ENCODE measurements at places on chromosomes 16 and 17.

DNA sequence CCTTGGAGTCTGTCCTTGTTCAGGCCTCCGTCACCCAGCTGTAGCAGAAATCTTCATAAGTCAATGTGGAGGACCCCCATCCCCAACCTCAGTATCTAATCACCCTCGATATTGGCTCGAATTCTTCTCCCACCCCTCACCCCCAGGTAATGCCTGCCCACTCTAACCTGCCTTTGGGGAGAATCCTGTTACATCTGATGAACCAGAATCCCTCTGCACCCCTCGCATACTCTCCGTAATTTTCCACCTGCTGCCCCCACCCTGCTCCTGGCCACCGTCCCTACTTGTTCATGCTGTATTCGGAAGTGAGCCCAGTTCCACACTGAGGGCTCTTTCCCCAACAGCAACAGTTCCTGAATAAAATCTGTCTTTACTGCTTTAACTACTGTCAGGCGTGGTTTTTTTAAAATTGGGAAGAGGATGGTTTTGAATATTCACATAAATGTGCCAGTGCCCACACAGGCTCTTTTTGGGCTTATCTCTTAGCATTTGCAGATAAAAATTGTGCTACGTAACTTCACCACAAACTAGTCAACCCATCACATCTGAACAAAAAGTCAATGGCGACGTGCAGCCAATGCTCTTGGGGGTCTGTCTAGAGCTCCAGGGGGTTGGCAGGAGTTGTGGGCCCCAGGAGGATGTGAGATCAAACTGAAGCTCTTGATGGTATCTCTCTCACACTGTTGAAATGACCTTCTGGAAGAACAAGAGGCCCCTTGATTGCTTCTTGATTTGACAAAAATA, 73.7 kb downstream of the NETO2 start:
- no peak for DNase-seq

DNA sequence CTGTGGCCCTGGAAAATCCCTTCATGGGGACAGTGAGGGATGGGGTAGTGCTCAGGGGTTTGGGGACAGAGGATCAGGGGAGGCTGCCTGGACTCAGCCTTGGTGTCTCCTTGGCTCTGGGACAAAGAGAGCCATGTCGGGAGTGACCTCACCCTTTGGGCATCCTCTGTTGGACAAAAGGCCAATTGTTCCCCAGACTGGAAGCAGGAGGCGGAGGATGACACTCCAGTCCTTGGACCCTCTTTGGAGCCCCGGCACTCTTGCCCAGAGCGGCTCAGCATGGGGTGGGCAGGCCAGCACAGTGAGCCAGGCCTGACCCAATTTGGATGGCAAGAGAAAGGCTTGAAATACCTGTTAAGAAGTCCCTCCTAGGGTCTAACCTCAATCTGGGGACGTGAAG, 39.4 kb upstream of the PHB1 start:
- no peak for DNase-seq

DNA sequence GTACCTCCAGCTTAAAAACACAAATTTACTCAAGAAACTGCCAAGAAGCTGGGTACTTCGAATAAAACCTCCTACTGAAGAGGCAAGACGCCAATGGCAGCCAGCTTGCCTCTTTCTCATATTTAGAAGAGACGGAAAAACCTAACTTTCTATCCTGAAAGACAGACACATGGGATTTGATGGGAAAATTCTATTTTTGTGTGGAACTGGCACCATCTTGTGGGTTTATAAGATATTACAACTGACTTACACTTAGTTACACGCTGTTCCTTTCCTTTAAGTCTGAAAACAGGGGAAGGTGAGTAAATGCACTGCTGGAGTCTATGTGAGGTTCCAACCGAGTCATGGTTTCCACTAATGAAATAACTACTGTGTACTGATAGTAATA, 10.3 kb downstream of the ZNF18 start:
- peak; percentile 44 for DNase-seq

DNA sequence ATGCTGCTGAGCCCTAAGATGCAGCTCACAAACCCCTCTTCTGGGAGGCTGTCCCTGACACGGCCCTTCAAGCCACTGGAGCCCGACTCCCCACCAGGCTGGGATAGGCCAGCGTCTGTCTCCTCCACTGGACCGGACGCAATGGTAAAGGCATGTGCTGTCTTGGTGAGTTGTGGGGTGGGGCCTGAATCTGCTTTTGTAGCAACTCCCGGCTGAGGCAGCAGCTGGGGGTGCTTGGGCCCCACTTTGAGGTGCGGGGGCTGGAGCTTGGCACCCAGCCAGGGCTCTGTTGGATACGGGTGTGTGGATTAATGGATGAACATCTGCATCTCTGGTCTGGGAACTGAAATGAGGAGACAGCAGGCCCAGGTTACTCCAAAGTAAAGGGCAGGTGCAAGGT, 3.5 kb upstream of the NLRC3 start:
- DNase-seq: no peak

Measured in kidney glomerular epithelial cell (primary cell).